NAMALWA (cell line): ENCODE measurements at places on chromosomes 7 and 10.
A peak's percentile ranks its signal among the peaks of the same experiment; 100 is the strongest.

GRCh38 chr7:504221-505111 is 15.2 kb downstream of the PDGFA start:
- no peak for DNase-seq

- DNase-seq, result no peak
Observed at GRCh38 chr10:78706256-78706655, 362.5 kb upstream of the ZMIZ1 start.

GRCh38 chr10:34522546-34522945 is 292.6 kb downstream of the PARD3 start:
- peak; percentile 74 for DNase-seq

DNA sequence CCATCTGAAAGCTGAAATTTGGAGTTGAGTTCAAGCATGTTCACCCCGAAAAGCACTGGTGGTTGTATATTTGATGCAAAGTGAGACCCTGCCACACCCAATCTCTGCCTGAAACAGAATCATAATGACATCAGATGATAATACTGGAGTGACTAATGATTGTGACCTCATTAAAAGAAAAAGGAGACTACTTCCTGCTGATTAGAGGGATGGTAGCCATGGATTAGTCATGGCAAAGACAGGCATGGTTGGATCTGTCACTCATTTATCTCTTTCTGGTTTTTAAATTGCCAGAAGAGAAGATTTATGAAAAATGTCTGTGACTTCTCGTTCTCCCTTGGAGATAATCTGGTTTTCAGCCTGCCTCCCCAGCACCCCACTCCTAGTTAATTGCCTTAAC is 101.2 kb downstream of the BAMBI start:
- no peak for DNase-seq

DNA sequence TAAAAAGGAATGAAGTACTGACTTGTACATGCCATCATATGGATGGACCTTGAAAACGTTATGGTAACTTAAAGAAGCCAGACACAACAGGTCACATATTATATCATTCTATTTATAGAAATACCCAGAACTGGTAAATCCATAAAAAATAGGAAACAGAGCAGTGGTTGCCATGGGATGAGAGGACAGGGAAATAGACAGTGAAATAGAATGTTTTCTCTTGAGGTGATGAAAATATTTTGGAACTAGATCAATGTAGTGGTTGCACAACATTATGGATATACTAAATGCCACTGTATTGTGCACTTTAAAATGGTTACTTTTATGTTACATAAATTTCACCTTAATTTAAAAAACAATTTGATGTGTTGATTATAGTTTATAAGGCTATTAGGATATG is 318.5 kb downstream of the THSD7A start:
- no peak for DNase-seq

GRCh38 chr7:73828972-73829371 is 1.8 kb upstream of the CLDN4 start:
- no peak for DNase-seq

GRCh38 chr10:124700293-124701037 is 43.7 kb downstream of the FAM53B start:
- no peak for DNase-seq

DNA sequence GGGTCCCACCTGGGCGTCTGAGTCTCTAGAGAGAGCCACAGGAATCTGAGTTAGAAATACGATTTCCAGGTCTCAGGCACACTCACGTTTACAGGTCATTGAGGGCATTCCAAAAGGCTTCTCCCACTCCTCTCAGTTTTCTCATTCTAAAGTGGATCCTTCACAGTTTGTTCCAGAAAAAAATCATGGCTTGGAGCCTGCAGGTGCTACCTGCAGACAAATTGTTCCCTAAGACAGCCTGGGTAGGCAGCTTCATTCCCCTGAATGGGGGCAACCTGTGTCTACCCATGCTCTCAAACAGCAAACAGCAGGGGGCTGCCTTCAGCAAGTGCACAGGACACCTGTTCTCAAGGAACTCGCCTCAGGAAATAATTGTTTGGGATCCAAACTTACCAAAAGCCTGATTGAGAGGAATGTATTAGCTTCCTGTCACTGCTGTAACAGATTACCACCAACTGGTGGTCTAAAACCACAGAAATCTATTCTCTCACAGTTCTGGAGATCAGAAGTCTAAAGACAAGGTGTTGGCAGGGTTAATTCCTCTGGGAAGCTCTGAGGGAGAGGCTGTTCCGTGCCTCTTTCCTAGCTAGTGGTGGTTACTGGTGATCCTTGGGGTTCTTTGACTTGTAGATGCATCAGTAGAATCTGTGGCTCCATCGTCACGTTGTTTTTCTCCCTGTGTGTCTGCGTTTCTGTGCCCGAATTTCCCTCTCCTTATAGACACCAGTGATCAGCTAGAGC is 117.2 kb downstream of the RAB11FIP2 start:
- no peak for DNase-seq

GRCh38 chr7:82241356-82241755 is 202.2 kb downstream of the CACNA2D1 start:
- no peak for DNase-seq

GRCh38 chr7:38396852-38397251 is 123.4 kb upstream of the TARP start:
- no peak for DNase-seq

GRCh38 chr7:30804078-30804661 is 33.0 kb downstream of the MINDY4 start:
- no peak for DNase-seq

GRCh38 chr10:24553051-24553612 is 170.6 kb downstream of the ARHGAP21 start:
- DNase-seq, result no peak

DNA sequence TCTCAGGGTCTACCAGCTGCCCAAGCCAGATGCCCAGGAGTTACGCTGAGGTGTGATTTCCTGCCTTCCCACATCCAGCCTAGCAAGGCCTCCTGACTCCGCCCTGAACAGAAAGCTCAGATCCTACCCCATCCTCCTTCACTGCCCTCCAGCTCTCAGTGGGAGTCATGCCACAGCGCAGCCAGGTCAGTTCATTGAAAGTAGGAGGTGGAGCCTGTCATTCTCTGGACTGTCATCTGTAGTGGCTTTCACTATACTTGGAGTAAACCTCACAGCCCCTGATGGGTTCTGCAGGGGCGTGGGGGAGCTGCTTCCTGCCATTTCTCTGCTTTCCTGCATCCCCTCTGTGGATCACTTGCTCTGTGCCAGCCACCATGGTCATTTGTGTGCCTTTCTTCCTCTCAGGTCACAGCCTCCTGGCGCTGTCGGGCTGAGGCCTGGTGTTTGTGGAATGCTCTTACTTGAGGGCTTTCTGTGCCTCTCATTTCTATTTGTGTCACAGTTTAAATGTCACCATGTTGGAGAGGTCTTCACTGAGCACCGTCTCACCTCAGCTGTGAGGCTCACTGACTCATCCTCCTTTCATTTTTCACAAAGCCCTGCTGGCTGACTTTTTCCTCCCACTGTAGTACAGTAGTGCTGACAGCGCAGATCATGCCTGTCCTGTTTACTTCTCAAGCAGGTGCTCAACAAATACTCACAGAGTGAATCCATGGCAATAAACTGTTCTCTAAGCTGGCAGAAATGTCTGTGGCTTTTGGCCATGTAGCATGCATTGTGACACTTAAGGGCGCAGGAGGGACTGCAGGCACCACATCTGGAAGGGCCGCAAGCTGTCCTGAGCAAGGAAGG is 61.0 kb upstream of the TMEM248 start:
- DNase-seq, result no peak

DNA sequence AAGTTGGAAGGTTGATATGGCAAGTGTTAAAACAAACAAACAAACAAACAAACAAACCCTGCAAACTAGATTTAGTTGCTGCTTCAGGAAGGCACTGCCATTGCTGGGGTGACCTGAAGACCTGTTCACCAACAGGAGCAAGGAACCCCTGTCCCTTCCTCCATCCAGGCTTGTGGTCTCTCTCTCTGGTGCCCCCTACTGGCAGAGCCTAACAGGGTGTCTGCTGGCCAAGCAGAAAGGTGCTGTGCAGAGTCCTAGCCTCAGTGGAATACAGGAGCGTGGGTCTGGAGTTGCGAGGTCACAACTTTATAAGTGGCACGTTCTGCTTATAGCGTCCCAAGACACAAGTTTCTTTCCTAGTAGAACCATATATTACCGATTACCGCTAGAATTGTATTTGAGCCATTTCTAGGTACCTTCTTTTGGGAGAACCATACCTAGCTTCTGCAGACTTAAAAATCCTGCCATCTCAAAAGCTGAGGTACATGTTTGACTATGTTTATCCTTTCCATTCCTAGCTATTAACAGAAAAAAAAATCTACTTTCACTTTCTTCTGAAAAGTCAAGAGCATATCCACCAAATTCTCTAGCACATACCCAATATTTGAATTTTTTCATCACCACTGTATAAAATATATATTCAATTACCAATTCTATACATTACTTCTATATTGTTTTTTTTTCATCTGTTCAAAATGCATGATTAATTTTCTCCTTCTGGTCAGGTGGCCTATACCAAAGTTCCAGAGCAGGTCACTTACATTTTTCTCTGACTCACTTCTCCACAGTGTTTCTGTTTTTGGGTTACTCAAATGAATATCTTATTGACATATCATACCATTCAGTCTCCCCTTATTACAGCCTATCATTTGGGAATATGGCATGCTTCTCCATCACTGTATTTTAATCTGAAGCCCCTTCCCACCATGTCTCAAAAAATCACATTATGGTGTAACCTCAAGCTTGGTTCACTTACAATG is 29.1 kb upstream of the CALD1 start:
- DNase-seq, result peak; percentile 75

DNA sequence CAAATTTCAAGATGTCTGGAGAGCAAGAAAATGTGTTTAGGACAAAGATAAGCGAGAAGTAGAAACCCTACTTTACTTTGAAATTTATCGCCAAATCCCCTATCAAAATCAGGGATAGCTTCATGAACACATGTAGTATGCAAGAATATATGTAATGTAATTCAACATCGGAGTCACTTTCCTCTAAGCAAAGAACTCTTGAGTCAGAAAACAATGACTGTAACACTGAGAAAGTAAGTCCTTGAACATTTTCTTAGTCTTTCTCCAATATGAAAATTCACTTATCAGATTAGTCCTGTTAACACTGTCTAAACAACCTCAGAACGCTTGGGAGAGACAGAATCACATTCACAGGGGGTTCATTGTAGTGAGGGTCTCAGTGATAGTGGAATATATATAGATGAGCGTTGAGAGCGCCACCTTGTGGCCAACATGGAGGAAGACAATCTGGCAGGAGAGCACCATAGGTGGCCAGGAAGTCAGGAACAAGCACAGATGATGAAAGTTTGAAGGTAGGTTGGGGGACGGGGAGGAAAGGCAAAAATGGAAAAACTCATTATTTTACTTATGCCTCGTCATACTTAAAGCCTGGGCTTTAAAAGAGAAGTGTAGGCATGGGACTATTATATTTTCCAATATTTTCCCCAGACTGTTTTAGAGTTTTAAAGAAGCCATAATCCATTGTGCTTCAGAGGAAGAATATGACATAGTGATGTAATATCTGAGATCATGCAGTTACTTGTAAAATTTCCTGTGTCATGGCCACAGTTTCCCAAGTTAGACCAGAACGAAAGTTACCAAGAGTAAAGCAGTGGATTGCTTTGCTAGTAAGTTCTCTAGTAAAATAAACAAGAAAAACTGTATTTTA is 115.5 kb upstream of the GNAI1 start:
- peak; percentile 80 for DNase-seq

DNA sequence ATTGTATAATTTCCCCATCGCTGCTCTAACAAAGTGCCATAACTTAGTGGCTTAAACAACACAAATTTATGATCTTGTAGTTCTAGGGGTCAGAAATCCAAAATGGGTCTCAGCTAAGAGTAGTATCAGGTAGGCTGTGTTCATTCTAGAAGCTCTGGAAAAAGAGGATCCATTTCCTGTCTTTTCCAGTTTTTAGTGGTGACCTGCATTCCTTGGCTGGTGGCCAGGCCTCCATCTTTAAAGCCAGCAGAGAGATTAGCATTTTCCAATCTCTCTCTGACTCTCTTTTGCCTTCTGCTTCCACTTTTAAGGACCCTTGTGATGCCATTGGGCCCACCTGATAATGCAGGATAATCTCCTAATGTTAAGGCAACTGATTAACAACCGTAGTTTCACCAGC is 41.0 kb upstream of the C10orf120 start:
- no peak for DNase-seq

GRCh38 chr10:9024210-9024609 is 969.7 kb downstream of the GATA3 start:
- no peak for DNase-seq

DNA sequence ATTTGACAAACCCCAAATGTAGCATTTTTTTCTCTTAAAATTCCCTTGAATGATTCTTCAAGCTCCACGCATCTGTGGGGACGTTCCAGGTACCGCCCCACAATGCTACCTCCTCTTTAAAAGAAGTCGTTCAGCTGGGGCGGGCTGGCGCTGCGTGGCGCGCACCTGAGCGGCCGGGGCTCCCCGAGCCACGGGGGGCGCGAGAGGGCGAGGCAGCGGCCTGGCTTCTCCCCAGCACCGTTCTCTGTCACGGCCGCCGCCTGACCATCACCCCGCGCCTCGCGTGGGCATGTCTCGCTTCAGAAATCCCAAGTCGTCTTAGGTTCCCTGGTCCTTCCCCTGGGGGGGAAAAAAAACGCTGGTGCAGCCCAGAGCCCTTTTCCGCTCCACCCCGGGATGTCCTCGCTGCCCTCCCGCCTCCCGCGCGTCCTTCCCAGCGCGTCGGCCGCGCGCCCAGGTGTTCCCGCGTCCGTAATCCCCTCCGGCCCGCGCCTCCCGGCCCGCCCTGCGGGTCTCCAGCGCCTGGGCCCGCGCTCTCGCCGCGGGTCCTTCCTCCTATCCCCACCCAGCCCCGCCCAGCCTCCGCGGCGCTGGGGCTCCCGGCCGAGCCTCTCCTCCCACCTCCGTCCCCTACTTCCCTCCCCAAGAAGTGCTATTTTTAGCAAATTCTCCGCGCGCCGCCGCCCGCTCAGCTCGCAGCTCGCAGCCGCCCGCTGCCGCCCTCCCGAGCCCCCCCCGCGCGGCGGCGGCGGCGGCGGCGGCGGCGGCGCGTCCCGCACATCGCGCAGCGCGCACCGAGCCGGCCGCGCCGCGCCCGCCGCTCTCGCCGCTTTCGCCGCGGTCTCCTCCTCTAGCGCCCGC is 58.7 kb upstream of the PRPS1L1 start:
- DNase-seq, result no peak

DNA sequence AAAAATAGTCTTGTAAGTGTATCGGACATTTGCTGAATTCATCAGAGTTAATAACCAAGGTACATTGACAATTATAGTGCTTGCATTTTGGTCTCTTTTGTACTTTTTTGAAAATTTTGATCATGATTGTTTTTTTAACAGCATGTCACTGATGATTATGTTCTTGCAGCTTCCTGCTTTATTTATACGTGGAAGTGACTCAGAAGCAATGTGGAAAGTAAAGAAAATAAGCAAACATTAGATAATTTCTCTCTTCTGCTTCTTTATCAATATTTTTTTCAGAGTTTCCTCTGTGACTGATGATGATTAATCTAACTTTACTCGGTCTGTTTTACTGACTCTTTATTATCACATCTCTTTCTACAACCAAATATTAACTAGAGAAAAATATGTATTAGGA is 1351.9 kb downstream of the REEP3 start:
- no peak for DNase-seq

GRCh38 chr10:32210306-32211045 is 136.5 kb downstream of the EPC1 start:
- DNase-seq, result peak; percentile 47

GRCh38 chr7:74579800-74580685 is 77.5 kb upstream of the GTF2I start:
- DNase-seq, result no peak

GRCh38 chr10:98363220-98363619 is 51.8 kb downstream of the PYROXD2 start:
- no peak for DNase-seq
